ENCODE measurements at places on chromosomes 2 and 18.

- no peak for DNase-seq
Measured at GRCh38 chr2:136665736-136666135, 99.6 kb upstream of the THSD7B start.

DNA sequence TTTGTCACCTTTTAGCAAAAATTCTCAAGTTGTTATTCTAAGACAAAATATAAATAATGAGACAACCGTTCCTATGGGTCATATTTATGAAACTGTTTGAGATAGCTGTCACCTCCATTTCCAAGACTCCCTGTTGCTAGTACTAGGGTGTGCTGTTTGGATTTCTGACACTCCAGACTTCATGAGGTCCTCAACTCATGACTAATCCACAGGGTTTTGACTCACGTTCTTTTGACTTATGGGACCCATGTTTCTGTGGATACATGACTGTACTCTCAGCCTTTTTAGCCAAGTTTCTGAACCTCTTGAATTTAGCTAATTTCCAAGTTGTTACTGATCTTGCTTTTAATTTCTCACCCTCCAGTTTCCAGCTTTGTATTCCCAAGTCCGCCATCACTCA lies 178.7 kb upstream of the FAM98A start:
- no peak for DNase-seq

DNA sequence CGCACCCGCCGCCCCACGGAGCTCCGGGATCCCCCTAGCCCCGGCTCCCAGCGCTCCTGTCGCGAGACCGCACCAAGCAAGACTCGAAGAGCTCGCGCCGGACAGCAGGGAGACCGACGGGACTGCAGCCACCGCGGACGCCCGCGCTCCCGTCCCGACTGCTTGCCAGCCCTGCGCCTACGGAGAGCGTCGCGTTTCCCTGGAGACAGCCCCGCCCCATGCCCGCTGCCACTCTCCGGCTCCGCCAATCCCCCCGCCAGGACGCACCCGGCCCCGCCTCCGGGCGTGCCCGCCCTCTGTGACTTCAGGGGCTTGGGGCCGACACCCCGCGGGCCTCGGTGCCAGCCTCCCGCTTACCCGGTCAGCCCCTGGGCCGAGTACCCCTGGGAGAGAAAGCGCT lies at the start of gene ANKMY1:
ANKMY1 (minus strand) TSS at position 181 of the 400 bp plus-strand sequence. CDS start 653 bp downstream, outside the sequence.
- no peak for DNase-seq

DNA sequence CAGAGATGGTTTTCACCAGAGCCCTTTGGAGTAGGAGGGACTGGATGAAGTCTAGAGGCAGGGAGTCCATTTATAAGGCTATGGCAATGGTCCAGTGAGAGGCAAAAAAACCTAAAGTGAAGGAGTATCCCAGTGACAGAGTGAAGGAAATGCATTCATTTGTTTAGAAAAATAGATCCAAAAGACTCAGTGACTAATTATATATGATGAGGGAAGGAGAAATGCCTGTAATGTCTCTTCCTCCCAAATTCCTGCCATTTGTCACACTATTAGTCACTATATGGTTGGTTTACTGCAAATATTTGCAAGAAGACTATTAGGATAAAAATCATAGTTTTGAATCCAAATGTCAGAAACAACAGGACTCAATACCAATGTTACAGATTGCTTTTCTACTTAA lies 104.2 kb downstream of the ZNF521 start:
- DNase-seq = no peak

- no peak for DNase-seq
Measured at GRCh38 chr18:67517444-67517765, 885 bp upstream of the DSEL start.

- no peak for DNase-seq
Measured at GRCh38 chr2:127650041-127650784, 4.3 kb downstream of the GPR17 start.

- peak; percentile 39 for DNase-seq
Measured at GRCh38 chr2:223727562-223727961, 109.8 kb downstream of the AP1S3 start.

- DNase-seq = no peak
Measured at GRCh38 chr2:154437104-154437503, 261.4 kb upstream of the KCNJ3 start.

DNA sequence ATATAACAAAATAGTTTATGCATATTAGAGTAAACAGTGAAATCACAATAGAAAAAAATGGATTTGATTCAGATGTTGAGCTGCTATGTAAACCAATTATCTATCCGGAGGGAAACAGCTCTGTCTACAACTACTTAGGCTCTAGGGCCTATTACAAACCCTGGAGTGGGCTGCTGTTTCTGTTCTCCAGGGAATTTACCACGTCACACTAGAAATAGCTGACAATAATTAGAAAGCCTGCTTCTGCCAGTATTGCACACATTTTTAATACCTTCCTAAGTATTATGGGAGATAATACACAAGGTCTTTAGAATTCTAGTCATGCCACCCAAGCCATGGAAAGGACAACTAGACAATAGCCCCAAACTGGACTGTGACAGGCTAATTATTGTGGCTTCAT lies 411.1 kb downstream of the FIGN start:
- DNase-seq = no peak

DNA sequence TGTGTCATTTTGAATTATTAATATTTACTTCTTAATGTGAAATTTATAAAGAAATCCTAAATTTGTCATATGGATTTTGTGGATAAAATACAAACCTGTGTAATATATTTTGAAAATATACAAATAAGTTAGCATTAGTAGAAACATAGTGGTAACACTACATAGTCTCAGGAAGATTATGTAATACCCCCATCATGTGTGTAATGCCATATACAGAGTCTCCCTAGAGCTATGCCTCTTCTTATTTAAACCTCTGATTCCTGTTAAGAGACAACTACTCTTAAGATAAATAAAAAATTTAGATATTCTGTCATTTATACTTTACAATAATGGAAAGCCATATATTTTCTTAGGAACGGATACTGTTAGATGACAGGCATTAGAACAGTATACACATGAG lies 2012.0 kb upstream of the LRRTM1 start:
- DNase-seq = no peak

DNA sequence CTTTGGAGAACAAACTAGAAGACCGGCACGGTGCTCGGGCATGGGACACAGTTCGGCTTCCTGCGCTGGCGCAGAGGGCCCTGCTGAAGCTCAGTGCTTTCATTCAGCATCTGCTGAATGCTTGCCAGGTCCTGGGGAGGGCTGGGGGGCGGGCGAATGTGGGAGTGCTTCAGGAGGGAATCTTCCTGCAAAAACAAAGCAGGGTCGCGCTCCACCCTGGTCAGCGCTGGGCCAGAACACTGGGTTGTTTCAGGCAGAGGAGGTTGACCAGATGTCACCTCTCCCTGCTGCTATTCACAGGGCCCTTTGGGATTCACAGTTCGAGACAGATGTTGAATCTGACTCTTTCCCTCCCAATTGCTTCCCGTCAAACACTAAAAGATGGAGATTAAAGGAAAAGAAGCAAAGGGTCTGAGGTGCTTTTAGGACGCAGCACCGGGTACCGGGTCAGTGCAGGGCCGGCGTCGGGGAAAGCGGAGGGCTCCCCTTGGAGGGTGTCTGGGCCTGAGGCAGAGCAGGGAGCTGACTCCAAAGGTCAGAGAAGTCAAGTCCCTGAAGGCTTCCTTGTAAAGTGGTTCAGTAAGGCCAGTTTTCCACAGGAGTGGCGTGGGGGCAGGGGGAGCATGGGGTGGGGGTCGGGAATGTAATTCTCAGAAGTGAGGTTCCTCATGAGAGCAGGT lies 82.1 kb upstream of the PXDN start:
- DNase-seq = no peak

GRCh38 chr2:168427451-168427850 lies 28.6 kb upstream of the CERS6 start:
- no peak for DNase-seq

GRCh38 chr2:161173541-161174194 lies 13.4 kb downstream of the TANK start:
- no peak for DNase-seq

- DNase-seq = no peak
Measured at GRCh38 chr2:134275058-134275862, 21.4 kb downstream of the MGAT5 start.

Measured in SIG-M5 (cell line).